ENCODE measurements at places on chromosomes 16 and 17. TPM values are rescaled to one million over a fixed set of nuclear protein-coding genes. Genes with fewer than 3 reads are reported as not detected.

Gene OTOA
- not detected for total RNA-seq

DNA sequence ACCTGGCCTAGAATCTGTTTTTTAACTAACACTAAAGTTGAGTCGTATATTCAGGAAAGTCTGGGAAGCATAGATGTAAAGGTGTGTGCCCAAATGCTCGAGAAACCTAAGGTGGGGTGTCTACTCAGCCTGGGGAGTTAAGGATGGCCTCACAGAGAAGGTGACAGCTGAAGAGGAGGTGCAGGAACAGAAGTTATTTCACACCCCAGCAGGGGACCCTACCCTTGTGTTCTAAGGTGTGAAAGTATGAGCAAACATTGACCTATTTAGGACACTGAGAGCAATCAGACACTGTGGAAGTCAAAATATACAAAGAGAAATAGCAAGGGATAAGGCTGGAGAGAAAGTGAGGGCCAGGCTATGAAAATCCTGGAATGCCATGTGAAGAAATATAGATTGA is 49.0 kb upstream of the DHX40 start:
- no peak overlapping the region for H3K4me3 ChIP-seq
- H3K27me3 ChIP-seq: no peaks in the 10 kb centered on the region
- H3K36me3 ChIP-seq: no peaks in the 10 kb centered on the region
- no peak overlapping the region for H3K27ac ChIP-seq

GRCh38 chr17:44920565-44920940 is 5.3 kb upstream of the GFAP start:
- no peaks in the 10 kb centered on the region for H3K27me3 ChIP-seq
- no peaks in the 10 kb centered on the region for H3K4me1 ChIP-seq
- no peak overlapping the region for H3K4me3 ChIP-seq
- no peak overlapping the region for H3K27ac ChIP-seq
- peak; percentile 48 for DNase-seq

Gene LRRC37A
- total RNA-seq: 1.4 TPM

Gene CEP131
- total RNA-seq: 12.8 TPM

Measured in breast epithelium (tissue), 4 donors.